ENCODE measurements at places on chromosomes 6 and 20. TPM values are rescaled to one million over a fixed set of nuclear protein-coding genes. Genes with fewer than 3 reads are reported as not detected.

The BPIFB2 gene
- total RNA-seq = not detected

The TGM3 gene
- total RNA-seq = not detected

The ATP6V1G2 gene
- 0.68 TPM for total RNA-seq

The PTPRT gene
- 0.98 TPM for total RNA-seq

The GRM4 gene
- total RNA-seq = not detected

The AGER gene
- total RNA-seq = 5.5 TPM

The EYS gene
- total RNA-seq = 0.66 TPM

The MAS1L gene
- total RNA-seq = not detected

The ADTRP gene
- 0.68 TPM for total RNA-seq

Measured in subcutaneous adipose tissue (tissue), 4 donors.